ENCODE measurements at places on chromosomes 13 and 19.

- DNase-seq = no peak
These were observed 18.0 kb downstream of the KLK4 start for GRCh38 chr19:50893047-50893736.

DNA sequence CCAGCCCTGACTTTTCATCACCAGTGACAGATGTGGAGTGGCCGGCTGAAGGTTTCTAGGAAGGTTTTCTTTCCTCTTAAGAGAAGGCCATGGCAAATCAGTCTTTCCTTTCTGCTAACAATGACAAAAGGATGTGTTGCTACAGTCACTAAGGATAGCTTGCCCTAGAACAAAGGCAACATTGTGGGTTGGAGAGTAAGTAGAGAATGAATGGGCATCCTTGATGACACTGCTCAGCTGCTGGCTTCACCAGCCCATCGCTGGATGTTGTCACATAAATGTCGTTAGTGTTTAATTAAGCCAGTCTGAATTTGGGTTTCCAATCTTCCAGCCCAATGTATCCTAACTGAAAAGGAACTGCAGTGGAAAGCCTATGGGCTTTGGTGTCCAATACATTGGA is 168.4 kb downstream of the ZIC5 start:
- DNase-seq = no peak

- no peak for DNase-seq
These were observed 16.8 kb downstream of the ZNF431 start for GRCh38 chr19:21158523-21159135.

GRCh38 chr13:41682001-41682400 is 224.7 kb downstream of the RGCC start:
- DNase-seq = no peak

- DNase-seq = no peak
These were observed 8.3 kb upstream of the TBXA2R start for GRCh38 chr19:3614858-3615505.

DNA sequence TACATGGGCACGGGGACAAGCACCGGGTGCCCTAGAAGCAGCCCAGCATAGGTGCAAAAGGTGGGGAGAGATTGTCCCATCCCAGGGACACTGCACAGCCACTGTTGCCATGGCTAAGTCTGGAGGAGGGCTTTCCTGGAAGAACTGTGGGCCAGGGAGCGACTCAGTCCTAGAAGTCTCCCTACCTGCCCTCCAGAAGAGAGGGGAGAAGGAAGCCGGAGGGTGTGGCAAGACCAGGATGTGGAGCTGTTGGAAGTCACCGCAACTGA is 2.3 kb upstream of the FBN3 start:
- DNase-seq = no peak

GRCh38 chr19:40056505-40056904 is 474 bp upstream of the ZNF780B start:
- no peak for DNase-seq

- no peak for DNase-seq
These were observed at the start of gene CBARP for GRCh38 chr19:1237754-1238368. TSS of gene CBARP (minus strand) at chr19:1238005. CDS start at chr19:1236100, 1,905 bp downstream.

- DNase-seq = no peak
These were observed 336.0 kb downstream of the ATP8A2 start for GRCh38 chr13:25707726-25708125.

GRCh38 chr19:35935911-35936737 is at the start of gene LRFN3:
TSS of gene LRFN3 (plus strand) at chr19:35936374. CDS start at chr19:35939426, 3,052 bp downstream.
- DNase-seq = no peak

DNA sequence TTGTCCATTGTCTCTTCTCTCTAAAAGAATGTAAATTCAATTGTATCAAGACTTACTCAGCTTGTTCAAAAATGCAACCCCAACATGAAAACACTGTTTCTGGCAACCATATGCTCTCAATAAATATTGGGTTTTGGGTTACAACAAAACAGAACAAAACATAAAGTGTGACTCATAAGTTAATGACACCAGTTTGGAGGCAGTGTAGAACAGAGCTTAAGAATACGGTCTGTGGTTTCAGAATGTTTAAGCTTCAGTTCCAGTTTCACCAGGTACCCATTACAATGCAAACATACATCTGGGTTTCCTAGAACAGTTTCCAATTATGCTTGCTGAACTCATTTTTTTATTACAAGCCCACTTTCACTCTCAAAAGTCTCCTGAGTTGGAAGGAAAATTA is 285.8 kb upstream of the PCDH9 start:
- DNase-seq = no peak

Measured in GM18507 (cell line).